ENCODE measurements at places on chromosomes 3 and 15.

DNA sequence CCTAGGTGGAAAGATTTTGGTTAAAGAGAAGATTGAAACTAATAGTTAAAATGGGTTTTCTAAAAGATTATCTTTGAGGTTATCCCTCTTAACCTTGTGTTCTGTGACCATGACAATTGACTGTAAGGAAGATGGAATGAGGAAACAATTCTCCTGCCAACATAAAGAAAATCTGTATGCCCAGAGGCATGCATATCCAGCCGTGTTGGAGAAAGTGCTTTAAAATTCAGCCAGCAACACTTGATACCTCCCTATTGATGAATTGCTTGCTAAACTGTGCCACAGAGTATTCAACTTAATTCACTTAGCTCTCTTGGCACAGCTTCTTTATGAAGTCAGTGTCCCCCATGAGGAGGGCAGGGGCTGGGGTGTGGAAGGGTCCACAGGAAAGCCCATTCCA is 203.5 kb downstream of the UBE2E2 start:
- no peak for DNase-seq

- DNase-seq: no peak
These were observed 24.5 kb upstream of the LIPC start for GRCh38 chr15:58407236-58407775.

DNA sequence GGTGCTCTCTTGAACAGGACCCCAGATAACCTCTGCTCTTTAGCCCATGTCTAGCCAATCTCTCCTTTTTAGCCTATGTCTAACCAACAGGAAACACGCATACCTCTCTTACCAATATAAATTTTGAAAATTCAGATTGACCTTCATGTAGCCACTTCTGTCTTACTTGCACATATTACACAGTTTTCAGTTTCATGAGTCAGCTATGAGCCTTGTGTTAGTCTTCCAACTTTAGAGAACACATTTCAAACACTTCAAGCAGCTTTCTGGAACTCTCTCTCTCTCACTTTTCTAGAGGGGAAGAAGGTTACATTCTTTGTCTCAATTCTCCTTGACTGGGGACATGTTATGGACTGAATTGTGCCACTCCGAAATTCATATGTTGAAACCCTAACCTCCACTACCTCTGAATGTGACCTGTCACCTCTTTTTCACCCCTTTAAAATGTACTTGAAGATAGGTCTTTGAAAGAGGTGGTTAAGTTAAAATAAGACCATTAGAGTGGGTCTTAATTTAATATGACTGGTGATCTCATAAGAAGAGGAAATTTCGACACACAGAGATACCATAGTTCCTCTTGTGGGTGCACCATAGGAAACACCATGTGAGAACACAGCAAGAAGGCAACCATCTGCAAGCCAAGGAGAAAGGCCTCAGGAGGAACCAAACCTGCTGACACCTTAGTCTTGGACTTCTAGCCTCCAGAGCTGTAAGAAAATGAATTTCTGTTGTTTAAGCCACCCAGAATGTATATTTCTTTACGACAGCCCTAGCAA is 480.3 kb upstream of the ALCAM start:
- no peak for DNase-seq

DNA sequence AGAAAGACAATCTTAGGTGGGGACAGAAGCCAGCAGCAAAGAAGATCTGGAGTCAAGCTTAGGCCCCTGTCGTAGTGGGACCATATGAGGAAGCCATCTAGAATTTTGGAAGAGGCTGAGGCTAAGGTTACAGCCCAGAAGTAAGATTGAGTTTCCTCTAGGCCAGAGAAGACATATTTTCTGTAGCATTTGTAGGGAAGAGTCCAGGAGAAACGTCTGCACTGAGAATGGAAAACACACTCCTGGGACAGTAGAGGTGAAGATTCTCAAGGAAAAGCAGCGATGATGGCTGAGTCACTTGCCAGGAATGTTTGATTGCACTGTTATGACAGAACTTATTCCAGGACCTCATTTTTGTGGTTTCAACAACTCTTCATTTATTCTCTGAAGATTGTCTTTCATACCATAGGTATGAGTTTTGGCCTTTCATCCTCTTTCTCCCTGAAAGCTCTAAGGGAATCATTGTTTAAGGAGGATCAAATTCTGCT is 107.2 kb downstream of the GTPBP8 start:
- DNase-seq: no peak

DNA sequence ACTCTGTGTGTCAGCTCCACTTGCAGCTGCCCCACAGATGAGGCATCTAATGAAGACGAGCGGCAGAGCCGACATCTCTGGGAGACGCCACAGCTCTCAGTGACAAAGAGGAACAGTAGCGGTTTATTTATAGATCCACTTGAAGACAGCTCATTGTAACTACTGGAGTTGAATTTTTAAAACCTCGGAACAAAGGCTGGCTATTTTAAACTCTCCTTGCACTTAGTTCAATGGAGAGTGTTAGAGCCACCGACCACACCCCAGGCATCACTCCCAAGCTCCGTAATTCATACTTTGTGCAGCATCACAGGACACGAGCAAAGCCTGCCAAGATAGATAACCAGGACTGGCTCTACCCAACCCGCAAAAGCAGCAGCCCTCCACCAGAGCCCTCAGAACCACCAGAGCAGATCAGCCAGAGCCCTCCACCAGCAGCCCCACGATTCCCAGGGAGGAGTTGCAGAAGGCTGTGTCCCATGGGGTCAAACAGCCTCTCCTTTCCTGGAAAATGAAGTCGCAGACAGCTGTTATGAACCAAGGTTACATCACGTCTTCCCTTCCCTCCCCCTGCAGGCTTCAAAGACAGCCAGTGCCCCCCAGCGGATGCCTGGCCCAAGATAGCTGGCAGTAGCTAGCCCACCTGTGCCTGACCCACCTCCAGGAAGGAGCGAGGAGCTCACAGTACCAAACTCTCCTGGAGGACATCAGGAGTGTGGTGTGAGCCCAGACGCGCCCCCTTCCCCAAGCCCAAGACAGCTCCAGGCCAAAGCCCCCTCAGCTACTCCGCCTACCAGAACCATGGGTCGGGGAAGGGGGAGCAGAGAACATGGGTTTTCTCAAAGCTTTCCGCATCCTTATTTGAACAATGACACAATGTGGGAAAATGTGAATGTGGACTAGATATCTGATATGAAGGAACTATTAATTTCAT is 45.7 kb downstream of the POC1A start:
- DNase-seq: no peak

DNA sequence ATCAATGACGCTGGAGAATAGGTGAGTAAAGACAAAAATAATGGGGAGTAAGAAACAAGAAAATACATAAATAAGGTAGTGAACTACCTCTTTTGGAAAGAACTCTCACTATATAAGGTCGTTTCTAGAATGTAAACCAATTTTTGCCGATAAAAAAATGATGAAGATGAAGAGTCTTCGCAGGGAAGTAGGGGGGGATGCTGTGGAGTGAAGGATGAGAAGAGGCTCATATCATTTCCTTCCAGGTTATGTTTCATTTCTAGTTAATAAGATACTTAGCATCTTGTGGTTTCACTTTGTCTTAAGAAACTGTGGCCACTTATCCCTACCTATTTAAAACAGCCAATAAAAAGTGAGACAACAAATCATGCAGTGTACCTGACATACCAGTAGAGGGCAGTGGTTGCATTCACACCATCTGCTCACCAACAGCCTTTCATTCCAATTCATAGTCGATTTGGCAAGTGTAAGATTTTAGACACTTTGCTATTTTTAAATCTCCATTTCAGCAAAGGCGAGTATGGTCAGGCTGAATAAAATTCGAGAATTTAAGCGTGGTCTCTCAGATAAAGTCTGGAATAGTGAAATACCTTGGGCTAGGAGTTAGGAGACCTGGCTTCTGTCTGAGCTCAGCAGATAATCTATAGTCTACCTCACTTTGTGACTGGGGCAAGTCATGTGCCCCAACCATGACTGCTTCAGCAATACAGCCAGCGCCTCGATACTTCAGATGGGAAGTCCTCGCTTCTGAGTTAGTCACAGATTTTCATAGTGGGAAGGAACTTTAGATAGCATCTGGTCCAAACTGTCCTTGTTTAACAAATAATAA is 28.9 kb upstream of the ICE2 start:
- DNase-seq: peak; percentile 47

GRCh38 chr3:51798411-51798963 is 19.4 kb upstream of the IQCF6 start:
- DNase-seq: no peak

- no peak for DNase-seq
These were observed 7.6 kb upstream of the GRIP2 start for GRCh38 chr3:14547693-14548092.

- DNase-seq: peak; percentile 43
These were observed 767 bp downstream of the EPM2AIP1 start for GRCh38 chr3:36991923-36992805.

- no peak for DNase-seq
These were observed 76.8 kb downstream of the SMAD3 start for GRCh38 chr15:67142092-67142766.

DNA sequence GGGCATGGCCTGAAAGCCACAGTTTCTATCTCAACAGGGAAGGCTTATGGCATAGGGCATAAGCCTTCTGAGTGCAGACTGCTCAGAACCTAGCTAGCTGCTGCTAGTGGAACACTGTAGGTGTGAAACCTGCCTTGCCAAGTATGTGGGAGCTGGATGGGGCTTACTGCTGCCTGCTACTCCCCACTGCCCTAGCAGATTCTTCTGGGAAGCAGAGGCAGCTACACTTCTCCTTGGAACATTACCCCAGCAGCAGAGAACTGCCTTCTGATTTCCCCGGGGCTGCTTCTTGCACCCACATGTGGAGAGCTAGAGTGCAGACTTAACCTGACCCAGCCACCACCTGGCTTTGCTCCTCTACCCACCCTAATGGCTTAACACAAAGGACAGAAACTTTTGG is 215.7 kb downstream of the POLQ start:
- DNase-seq: no peak

DNA sequence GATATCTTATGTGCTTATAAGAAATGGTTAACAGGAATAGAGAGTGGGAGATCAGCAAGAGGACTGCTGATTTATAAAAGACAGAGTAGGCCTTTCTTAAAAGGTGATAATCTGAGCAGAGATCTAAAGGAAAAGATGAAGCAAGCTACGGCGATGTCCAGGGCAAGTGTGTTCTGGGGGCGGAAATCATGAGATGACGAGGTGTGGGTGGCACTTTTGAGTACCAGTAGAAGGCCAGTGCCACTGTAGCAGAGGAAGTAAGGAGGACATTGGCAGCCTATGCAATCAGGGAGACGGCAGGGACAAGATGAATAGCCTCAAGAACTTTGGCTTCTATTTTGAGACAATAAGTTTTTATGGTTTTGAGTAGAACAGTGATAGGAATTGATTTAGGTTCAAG is 492.4 kb downstream of the FHIT start:
- no peak for DNase-seq

DNA sequence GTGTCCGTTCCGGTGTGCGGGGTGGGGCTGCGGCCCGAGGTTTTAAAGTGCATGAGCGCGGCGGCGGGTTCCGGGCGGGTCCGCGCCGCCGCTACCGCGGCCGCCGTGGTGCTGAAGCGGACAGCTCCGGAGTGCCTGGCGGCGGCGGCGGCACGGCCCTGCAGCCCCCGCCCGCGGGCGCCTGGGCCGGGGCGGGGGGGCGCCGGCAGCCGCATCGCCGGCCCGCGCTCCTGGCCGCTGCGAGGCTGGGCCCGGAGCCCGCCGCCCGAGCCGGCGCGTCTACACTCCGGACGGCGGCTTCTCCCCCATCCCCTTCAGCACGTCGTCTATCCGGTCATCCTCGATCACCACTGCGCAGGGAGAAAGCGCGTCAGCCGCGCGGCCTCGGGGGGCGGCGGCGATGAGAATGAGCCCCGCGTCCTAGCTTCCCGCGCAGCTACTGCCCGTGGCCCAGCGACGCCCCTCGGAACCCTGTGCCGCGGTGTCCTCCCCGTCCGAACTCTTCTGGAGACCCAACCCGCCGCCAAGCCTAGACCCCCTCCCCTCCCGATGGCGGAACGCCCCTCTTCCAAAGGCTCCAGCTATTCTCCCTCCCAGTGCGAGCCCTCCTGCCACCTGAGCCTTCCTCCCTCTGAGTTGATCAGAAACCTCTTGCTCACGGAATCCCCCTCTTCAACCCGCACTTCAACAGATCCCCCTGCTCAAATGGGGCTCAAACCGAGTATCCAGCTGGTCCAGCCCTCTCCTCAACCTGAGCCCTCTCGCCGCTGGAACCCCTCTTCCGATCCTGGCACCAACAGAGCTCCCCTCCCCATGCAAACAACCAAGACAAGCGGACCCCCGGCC is 1.3 kb downstream of the CAMK2N2 start:
- DNase-seq: peak; percentile 51

- DNase-seq: no peak
These were observed 23.0 kb downstream of the SUCNR1 start for GRCh38 chr3:151896246-151897012.

- DNase-seq: no peak
These were observed 58.7 kb upstream of the ADAMTSL3 start for GRCh38 chr15:83595191-83595590.

DNA sequence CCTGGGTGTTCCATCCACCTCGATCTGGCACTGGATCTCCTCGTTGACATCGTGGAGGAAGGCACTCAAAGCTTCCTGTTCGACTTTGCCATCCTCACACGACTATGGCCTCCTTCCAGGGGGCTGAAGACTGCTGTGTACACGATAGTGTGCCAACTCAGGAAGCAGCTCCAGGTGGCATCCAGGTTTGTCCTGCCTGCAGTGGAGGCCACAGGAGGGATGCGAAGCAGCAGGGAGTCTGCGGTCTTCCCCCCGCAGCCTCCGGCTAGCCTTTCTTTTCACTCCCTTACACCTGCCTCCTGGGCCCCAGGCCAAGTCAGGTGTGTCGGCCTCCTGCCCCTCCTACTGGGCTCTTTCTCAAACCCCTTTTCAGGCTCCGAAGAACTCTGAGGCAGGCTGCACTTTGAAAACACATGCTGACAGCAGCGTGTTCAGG is 32.2 kb downstream of the SYNM start:
- no peak for DNase-seq

Measured in stimulated activated CD8-positive, alpha-beta memory T cell treated with anti-CD3 and anti-CD28 coated beads, Interleukin-4, amount 100 ng/mL, for 48 hours (primary cell).